Upper lobe of left lung (tissue), 6 donors: ENCODE measurements at places on chromosomes 1 and 21.

- DNase-seq: no peak
Measured at GRCh38 chr1:8395433-8395866, 77.5 kb downstream of the SLC45A1 start.

DNA sequence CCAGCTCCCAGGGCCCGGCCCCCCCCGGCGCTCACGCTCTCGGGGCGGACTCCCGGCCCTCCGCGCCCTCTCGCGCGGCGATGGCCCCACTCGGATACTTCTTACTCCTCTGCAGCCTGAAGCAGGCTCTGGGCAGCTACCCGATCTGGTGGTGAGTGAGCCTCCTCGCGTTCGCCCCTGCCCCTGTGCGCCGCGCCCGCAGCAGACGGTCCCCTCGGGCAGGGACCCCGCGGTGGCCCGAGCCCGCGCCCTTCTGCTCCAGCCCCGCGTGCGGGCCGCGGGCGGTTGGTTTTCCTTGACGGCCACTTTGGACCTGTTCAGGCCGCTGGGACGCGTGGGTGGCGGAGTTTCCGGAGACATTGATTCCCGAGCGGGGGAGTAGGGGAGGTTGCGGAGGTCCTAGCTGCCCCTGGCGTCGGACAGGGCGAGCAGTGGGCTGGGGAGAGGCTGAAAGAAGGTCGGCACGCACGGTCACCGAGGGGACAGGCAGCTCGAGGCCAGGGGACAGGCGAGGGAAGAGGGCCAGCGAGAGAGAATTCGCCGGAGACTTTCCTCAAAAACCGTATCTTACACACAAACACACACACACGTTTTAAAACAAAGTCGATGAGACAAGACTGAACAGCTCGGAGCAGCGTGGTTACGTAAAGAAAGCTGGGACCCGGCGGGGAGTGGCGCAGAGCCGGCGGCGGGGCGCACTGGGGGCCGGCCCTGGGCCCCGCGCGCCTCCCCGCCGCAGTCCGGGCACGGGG, 427 bp downstream of the WNT3A start:
- peak; percentile 81 for DNase-seq

- no peak for DNase-seq
Measured at GRCh38 chr21:39869141-39869818, 2.0 kb downstream of the PCP4 start.

- no peak for DNase-seq
Measured at GRCh38 chr1:109539676-109540075, at the start of gene GPR61. GPR61 (plus strand) TSS chr1:109539872; CDS start chr1:109543023, 3,151 bp downstream.

DNA sequence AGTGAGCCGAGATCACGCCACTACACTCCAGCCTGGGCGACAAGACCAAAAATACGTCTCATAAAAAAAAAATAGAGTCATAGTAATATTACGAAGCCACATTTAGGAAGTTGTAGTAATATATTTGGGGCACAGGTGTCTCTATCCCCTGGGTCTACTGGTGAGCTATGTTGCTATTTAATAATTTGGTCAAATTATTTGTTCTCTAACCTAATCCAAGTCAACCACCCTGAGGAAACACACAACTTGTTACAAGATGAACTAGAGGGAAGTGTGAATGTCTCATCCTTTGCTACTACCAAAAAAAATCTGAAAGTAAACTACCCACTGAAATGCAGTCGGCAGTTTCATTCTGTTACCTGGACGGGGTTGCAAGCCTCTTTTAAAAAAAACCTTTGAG, 35.3 kb downstream of the RGS8 start:
- no peak for DNase-seq
